Stimulated activated CD4-positive, alpha-beta T cell treated with anti-CD3 and anti-CD28 coated beads, Interleukin-4, amount 100 ng/mL, for 4 hours (primary cell): ENCODE measurements at places on chromosomes 3 and 15.

- no peak for DNase-seq
Measured at GRCh38 chr3:76107935-76108570, 322.7 kb upstream of the ZNF717 start.

GRCh38 chr3:82627733-82628132, 866.3 kb upstream of the GBE1 start:
- no peak for DNase-seq

DNA sequence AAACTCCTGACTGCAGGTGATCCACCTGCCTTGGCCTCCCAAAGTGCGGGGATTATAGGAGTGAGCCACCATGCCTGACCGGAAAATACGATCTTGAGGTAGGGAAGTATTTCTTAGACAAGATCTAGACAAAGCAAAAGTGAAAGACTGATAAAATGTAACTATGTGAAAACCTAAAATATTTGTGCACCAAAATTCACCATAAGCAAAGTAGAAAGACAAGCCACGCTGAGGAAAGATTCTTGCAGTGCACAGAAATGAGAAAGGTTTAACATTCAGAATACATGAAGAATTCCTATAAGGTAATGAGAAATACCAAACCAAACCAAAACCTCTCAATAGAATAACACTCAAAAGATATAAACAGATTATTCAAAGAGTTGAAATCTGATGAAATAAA, 35.7 kb downstream of the SYNM start:
- no peak for DNase-seq

GRCh38 chr3:115332998-115333397, 185.9 kb upstream of the ZBTB20 start:
- no peak for DNase-seq
